Hindlimb muscle (tissue), 1 donor: ENCODE measurements at places on chromosomes 7 and 10. TPM values are rescaled to one million over a fixed set of nuclear protein-coding genes. Genes with fewer than 3 reads are reported as not detected.

SLC16A9 gene
- polyA plus RNA-seq: 2.2 TPM

GRCh38 chr10:47022311-47023131 lies 111.3 kb downstream of the PTPN20 start:
- DNase-seq: no peak

POLR2J2 gene
- 6.7 TPM for polyA plus RNA-seq

DNA sequence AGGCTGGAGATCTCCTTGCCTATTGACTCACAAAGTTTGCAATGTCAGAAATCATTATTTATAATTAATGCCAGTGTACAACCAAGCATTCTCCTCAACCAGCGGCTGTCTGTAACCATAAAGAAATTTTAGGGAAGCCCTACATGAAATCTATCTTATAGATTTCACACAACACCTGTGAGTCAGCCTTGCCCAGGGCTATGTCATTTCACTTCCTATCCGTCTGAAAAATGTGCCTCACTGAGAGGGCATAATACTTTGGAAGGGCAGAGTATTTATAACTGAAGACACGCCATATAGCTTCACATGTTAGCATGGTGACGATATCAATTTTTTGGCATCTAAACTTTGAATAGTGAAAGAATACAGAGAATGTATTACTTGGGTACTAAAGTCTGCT lies 296.6 kb upstream of the ETV1 start:
- DNase-seq: no peak

GRCh38 chr10:6722616-6723004 lies 142.5 kb upstream of the PRKCQ start:
- DNase-seq: no peak
